ENCODE measurements at places on chromosomes 3 and 15. TPM values are rescaled to one million over a fixed set of nuclear protein-coding genes. Genes with fewer than 3 reads are reported as not detected.

Gene GALNT15
- total RNA-seq = 19.3 TPM

Gene SLC28A1
- 0.29 TPM for total RNA-seq

Gene LRTM1
- total RNA-seq = not detected

Gene SCAPER
- total RNA-seq = 35.9 TPM
